ENCODE measurements at places on chromosomes 12 and 14.

- DNase-seq = no peak
Observed at GRCh38 chr12:26719852-26720251, 113.1 kb downstream of the ITPR2 start.

- no peak for DNase-seq
Observed at GRCh38 chr12:131000000-131000486, 46.3 kb downstream of the ADGRD1 start.

DNA sequence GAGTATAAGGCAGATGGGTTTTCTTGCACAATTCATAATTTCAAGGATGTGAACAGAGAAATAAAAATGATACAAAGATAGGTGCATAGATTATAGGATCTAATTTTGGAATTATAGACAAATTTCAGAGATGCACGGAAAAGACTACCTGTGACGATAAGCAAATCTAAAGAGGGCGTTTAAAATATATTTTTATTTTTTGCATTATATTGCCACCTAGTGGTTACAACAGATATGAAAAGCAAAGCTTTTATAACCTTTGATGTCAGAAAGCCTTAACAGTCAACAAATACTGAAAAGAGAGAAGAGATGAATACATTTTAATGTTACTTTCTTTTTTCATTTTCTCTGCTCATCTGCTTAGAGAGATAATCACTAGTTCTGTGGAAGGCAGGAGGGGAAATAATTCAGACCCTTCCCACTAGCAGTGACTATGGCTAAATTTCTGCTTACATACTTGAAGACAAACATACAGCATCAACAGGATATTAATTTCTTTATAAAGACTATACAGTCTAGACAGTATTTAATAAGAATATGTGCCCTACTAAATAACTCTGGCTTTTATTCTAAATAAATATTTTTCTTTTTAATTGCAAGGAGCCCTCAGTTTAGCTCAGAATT, 46.3 kb downstream of the NTS start:
- peak; percentile 3 for DNase-seq

- DNase-seq = no peak
Observed at GRCh38 chr12:31316891-31317290, 9.1 kb downstream of the SINHCAF start.

GRCh38 chr12:1313906-1314305, 280.5 kb downstream of the FBXL14 start:
- DNase-seq = no peak

DNA sequence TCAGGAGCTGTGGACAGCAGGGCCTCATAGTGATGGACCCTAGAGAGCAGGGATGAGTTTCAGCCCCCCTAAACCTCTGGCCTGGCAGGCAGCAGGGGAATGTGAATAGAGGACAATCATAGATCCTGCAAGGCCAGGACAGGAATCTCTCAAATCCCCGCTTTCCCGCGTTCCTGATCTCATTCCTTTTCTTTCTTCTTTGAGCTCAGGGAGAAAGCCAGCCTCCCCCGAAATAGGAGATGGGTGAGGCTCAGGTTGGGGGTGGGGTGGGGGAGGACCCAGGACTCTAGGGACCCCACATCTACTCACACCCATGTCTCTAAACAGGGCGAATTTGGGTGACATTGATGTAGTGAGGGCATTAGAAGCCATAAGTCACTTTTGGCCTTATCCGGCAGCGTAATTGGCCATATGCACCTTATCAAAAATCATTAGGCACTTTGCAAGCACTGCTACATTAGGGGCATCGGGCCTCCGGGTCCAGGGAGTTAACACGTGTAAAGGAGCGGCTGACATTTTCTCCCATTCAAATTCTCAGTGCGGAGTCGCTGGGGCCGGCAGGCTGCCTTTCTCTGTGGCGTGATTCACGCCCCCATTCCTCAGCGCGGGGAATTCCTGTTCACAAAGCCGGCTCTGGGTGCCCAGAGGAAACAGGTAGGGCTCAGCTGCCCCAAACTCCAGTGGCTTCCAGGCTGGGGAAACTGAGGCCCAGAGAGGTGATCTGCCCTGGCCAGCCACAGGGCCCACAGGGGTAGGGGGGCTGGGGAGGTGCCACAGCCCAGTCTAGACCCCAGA, 1.5 kb downstream of the LHX5 start:
- no peak for DNase-seq

DNA sequence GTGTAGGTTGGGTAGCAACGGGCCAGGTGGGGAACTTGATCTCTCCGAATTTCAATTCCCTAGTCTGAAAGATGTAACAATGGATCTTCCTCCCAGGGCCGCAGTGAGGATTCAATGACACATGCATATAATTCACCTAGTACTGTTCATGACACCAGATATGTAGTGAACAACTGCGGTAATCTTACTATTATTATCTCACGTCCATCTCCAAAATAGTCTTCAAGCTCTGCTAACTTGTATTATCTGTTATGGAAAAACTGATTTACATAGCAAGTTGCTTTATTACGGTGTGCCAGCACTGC, 26.4 kb downstream of the MOK start:
- no peak for DNase-seq

DNA sequence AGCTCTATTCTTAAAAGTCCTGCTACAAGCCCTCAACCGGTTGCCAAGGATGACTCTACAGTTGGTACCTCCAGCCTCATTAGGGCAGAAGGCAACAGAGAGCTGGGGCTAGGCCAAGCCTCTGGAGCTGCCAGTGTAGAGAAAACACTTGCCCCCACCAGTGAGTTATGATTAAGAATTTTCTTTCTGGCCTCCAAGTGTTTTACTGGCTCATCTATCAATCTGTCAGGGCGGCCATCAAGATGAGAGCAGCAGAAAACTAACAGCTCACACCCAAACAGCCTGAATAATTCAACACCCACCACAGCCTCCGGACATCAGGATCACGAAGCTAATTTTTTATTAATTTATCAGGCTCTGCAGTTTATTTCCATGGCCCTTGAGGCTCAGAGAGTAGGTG, 40.7 kb upstream of the CMKLR1 start:
- DNase-seq = no peak

Data from suppressor macrophage (primary cell).